ENCODE measurements at places on chromosomes 6 and 20.
A peak's percentile ranks its signal among the peaks of the same experiment; 100 is the strongest.

DNA sequence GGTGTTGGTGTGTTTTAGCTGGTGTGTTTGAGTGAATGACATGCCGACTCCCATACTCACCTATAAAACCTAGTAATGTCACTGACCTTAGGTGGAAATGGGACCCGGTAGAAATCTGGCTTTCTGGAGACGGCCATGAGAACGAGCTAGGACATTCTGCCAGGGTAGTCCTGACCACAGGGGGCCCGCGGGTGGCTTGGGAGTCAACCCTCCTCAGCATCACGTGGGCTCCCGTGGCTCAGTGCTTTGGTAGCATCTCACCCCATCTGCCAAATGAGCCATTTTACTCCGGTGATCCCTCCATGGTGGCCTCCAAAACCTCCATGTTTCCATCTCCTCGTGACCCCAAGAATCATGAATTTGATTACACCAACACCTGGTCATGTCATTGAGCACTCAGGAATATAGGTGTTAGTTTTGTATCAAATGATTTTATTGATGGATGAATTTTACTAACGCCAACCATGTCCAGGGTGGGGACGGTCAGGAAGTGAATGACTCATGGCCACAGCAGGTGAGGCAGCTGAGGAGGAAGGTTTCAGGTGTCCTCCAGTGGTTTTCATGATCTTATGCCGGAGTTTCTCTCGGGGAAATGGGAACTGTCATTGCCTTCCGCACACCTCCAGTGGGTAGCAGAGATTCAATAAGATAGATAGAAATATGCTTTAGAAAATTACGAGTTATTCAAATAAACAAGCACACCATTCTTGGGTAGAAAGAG, 195.0 kb downstream of the SYNDIG1 start:
- DNase-seq: no peak

DNA sequence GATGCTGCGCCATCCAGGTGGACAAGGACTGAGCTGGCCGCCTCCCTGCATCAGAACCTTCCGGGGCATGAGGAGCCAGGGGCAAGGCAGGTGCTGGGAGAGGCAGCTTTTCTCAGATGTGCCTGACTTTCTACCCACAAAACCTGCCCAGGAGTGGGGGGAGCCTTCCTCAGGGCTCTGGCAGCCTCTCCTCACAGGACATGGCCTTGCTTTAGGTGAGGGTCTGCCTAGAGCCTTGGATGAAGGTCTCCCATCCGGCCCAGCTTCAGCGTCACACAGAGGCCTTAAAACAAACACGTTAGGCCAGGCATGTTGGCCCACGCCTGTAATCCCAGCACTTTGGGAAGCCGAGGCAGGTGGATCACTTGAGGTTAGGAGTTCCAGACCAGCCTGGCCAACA, 7.4 kb downstream of the BCAS4 start:
- DNase-seq: no peak

DNA sequence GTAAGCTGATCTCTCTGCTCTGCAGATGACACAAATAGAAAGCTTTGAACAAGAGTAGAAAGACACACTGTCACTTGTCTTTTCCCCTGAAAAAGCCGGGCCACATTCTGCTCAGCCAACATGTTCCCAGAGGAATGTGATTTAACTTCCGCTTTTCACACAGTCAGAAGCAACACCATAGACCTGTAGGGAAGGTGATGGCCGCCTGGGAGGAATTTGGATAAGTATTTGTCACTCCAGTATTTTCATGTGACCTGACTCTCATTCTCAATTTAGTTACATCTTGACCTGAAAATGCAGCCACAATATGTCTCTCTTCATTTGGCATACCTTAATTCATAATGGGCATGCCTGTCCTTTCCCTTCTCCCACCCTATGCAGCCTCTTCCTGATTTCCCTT, 2.0 kb upstream of the GRM1 start:
- no peak for DNase-seq

DNA sequence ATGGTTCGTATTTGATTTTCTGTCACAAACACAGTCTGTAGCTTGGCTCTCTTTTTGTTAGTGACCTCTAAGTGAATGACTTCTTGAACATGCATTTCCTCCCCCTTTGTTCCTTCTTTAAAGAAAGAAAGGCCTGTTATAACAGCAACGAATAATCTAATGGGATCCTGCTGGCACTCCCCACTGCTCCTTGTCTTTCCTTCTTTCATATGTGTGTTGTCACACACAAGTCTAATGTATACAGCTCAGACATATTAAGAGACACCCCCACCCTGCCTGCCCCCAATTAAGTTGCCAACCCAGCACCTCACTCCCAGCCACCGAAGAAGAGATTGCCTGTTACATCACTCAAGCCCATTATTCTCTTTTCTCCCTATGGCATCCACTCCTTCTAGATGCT, 4.9 kb upstream of the SAMD5 start:
- DNase-seq: no peak

DNA sequence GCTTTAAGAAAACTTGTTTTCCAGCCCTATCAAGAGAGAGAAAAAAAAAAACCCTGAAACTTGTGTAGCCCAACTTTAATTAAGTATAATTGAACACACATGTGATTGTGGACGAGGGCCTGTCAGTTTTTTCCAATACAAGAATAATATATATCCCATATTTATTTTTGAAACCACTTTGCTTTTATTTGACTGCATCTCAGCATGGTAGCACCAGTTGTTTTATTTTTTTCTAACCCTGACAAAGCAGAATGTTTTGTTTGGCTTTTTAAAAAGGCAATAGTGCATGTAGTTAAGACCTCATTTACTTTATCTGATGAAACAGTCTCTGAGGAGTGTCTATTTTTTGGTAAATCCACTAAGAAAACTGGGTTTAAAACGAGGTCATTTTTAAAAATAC, 257.7 kb downstream of the CDKAL1 start:
- DNase-seq: no peak

- DNase-seq: no peak
Observed at GRCh38 chr6:7172649-7173048, 64.9 kb downstream of the RREB1 start.

DNA sequence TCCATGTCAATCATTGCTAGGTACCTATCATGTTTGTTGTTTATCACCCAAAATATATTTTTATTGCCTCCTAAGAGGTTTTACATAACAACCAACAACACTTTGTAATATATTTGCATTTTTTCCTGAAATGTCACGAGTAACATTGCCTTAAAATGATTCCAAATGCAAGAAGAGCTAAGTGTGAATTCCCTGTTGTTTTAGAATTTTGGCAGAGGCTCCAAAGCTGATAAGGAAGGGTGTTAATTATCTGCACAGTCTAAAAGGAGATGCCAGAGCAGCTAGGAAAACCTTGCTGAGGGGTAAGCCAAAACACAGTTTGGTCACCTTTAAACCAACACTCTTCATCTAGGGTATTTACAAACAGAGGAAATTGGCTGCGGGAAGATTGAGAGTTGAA, 201.9 kb upstream of the KCNQ5 start:
- no peak for DNase-seq

GRCh38 chr6:63904650-63905248, 269.1 kb downstream of the PHF3 start:
- DNase-seq: peak; percentile 87

- DNase-seq: no peak
Observed at GRCh38 chr6:98601716-98602115, 232.7 kb upstream of the POU3F2 start.

- peak; percentile 32 for DNase-seq
Observed at GRCh38 chr6:31769684-31770371, 7.3 kb downstream of the VWA7 start.

DNA sequence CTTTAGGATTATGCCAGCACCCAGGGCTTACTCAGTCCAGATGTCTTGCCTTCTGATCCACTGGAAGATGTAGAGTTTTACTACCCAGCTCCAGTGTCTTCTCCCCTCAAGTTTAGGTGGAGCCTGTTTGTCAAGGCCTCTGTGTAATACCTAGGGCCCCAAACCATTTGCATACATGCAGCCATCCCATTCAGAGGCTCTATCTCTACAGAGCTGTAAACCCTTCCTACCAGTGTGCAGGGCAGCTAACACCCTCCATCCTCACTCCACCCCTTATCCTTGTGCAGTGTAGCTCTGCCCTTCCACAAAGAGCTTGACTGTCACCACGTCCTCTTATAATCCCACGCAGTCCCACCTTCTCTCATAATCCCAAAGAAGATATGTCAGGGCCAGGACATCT, 84.8 kb upstream of the SHLD1 start:
- no peak for DNase-seq

- peak; percentile 26 for DNase-seq
Observed at GRCh38 chr20:45254383-45255262, at the start of gene SLPI. Gene SLPI, minus strand, starts transcription at chr20:45254564. Its CDS starts 21 bp downstream, at chr20:45254543.

DNA sequence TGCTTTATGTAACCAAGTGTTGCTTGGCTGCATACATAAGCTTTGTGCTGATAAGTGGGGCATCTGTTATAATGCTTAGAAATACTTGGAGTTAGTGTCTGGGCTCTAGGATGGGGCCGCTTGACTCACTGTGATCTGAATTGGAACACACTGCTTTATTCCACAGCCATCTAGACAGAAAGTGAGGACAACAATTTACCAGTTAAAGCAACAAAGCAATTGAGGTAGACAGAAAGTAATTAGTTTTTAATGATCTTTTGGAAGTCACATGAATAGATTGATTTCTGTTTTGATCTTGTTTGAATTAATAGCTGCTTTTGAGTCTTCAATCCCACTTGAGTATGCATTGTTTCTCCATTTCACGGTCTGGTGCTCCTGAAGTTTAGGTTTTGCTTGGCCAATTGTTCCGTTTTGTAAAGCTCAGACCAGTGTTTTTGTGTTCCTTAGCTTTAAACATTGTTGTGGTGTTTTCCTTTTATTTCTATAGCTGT, 157.5 kb downstream of the TRMT11 start:
- no peak for DNase-seq

DNA sequence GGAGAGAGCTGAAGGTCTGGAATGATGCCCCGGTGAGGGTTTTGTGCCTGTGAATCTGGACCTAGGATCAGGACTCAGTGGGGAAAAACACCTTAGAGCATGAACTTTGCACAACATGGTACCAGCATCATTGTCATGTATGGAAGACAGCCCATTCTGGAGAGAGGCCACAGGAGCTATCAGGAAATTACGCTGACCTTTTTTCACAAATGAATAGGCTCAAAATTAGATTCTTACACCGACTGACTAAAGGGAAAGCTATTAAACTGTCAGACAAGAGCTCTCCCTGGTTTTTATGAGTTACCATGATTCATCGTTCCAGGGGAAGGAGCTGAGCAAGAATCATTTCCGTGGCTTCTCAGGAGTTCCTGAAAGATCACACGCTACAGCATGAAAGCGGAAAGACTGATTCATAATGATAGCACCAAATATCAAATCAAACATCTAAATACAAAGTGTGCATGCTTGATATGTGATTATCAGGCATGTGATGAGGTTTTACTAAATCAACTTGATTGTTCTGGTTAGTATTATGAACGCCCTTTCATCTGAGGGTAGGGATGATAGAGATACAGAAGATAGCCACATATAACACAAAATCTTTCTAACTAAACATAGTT, 224.9 kb upstream of the SMLR1 start:
- DNase-seq: peak; percentile 100

GRCh38 chr6:137975188-137975940, 108.3 kb downstream of the TNFAIP3 start:
- DNase-seq: peak; percentile 25

DNA sequence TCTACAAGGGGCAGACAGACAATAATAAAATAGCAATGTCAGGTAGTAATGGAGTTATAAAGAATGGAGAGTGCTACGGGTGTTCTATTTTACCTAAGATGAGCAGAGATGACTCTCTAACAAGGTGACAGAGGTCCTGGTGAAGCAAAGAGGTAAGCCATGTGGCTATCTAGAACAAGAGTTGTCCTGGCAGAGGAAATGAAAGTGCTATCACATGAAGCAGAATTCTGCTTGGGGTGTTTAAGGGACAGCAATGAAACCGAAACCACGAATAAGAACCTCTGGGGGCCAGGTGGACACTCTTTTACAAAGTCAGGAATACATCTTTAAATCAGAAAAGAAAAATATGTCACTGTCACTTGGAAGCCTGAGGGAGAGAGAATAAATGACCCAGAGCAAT, 37.9 kb upstream of the IRAK1BP1 start:
- DNase-seq: no peak

DNA sequence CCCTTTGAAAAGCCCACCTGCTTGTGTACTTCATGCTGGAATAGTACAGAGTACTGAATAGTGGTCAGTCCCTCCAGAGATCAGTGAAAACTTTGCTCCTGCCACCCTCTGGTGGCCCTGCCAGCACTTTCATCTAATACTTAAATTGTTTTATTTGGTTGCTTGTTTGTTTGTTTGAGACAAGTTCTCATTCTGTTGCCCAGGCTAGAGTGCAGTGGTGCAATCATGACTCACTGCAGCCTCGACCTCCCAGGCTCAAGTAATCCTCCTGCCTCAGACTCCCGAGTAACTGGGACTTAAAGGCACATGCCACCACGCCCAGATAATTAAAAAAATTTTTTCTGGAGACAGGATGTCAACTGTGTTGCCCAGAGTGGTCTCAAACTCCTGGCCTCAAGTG, 9.1 kb downstream of the FAM83D start:
- DNase-seq: peak; percentile 64

- no peak for DNase-seq
Observed at GRCh38 chr6:80357674-80358073, 251.2 kb downstream of the BCKDHB start.

- DNase-seq: no peak
Observed at GRCh38 chr20:24880356-24880755, 68.7 kb upstream of the CST7 start.

- no peak for DNase-seq
Observed at GRCh38 chr20:34998331-34998950, 42.8 kb downstream of the MYH7B start.

DNA sequence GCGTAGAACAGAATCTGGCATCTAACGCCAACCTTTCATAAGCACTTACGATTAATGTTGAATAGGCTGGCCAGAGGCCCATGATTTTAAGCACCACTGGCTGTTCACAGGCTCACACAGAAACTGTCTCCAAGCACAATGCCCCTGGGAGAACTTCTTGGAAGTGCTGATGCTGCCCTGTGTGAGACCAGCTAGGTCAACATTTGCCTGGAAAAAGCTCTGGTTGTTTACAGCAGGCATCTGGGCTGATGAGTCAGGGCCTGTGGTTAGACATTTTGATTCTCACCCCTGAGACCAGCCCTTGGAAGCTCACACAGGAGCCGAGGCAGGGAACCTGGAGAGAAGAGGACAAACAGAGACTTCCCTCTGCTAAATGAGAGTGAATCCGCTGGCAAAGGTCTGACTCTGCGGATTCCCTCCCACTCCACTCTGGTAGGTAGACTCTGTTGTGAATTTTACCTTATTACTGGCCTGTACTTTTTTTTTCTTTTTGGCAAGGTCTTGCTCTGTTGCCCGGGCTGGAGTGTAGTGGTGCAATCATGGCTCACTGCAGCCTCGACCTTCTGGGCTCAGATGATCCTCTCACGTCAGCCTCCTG, 6.8 kb upstream of the SULF2 start:
- DNase-seq: peak; percentile 57

DNA sequence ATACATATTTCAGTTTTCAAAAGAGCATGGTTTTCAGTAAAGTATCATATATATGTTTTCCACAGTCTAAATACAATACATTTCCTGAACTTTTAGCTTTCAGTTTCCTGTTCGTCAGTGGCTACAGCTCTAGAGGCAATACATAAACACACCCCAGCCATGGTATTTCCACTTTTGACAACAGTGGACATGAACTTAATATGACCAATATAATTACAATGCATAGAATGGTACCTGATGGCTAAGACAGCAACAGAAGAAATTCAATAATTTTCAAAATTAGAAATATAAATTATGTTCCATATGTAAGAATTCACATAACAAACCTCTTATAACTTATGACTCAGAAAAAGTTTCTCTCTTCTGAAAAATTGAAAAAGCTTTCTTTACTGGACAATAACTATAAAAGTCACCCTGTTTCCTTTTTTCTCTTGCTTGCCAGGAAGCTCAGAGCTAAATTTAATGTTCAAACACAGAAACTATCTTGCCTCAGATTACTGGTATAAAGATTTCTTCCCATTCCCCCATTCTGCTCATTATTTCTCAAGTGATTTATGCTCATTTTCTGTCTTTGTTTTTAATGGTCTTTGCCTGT, 19.2 kb downstream of the FKBP5 start:
- peak; percentile 36 for DNase-seq

Data from HCEC 1CT (cell line).